ENCODE measurements at places on chromosomes 3 and 15. TPM values are rescaled to one million over a fixed set of nuclear protein-coding genes. Genes with fewer than 3 reads are reported as not detected.

The GUCA1C gene
- total RNA-seq = not detected

The RPL22L1 gene
- total RNA-seq = 97.6 TPM

The DNAH12 gene
- total RNA-seq = 0.29 TPM

The GRAMD1C gene
- 7.7 TPM for total RNA-seq

The SIDT1 gene
- not detected for total RNA-seq

DNA sequence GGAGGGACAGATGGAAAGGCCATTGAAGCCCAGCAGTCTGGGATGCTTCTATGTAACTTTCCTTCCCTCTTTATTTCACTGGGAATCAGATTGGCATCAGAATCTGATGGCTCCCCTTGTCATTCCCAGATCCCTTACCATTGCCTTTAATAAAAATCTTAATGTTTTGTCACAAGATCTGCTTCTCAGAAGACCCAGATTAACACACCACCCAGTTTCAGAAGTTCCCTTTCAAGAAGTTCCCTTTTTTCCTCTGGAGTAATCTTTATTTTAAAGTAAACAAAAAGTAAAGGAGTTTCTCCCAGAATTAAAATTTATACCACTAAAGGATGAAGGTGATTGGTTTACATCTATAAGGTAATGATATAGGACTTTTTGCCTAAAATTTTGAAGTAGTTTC lies 76.4 kb downstream of the UBR1 start:
- no peak overlapping the region for H3K27ac ChIP-seq
- H3K36me3 ChIP-seq = peaks cover 27% of the 10 kb centered on the region
- H3K4me1 ChIP-seq = no peaks in the 10 kb centered on the region

- H3K27me3 ChIP-seq = no peaks in the 10 kb centered on the region
- peaks cover 16% of the 10 kb centered on the region for H3K36me3 ChIP-seq
- H3K27ac ChIP-seq = no peak overlapping the region
- no peak for DNase-seq
- H3K4me1 ChIP-seq = peaks cover 12% of the 10 kb centered on the region
- no peak overlapping the region for H3K4me3 ChIP-seq
Observed at GRCh38 chr15:44716983-44717602, 5.8 kb downstream of the B2M start.

DNA sequence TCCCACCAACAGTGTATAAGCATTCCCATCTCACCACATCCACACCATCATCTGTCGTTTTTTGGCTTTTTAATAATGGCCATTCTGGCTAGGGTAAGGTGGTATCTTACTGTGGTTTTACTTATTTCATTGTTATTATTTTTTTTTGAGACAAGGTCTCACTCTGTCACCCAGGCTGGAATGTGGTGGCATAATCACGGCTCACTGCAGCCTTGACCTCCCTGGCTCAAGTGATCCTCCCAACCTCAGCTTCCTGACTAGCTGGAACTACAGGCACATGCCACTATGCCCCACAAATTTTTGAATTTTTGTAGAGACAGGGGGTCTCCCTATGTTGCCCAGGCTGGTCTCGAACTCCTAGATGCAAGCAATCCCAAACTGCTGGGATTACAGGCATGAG lies 11.0 kb upstream of the CSRNP1 start:
- H3K27me3 ChIP-seq = no peaks in the 10 kb centered on the region
- H3K27ac ChIP-seq = no peak overlapping the region
- H3K4me3 ChIP-seq = no peak overlapping the region
- no peak for DNase-seq
- no peaks in the 10 kb centered on the region for H3K36me3 ChIP-seq

DNA sequence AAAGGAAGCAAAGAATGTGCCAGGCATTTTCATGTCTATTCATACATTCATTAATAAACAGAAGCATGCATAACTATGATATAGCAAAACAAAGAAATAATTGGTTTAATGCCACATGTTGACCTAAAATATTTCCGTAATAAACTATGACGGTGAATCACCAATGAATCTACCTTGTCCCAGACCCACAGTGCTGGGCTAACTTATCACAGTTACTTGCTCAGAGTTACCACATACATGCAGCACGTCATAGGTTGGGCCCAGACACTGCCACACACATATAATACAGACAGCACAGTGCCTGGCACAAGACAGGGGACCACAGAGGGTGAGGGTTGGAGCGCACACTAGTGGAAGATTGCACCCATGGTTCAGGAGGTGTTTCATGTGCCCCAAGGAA lies 86.9 kb downstream of the ATP1B3 start:
- no peak overlapping the region for H3K27ac ChIP-seq
- no peaks in the 10 kb centered on the region for H3K27me3 ChIP-seq
- DNase-seq = no peak
- no peak overlapping the region for H3K4me3 ChIP-seq
- peaks cover 34% of the 10 kb centered on the region for H3K36me3 ChIP-seq

DNA sequence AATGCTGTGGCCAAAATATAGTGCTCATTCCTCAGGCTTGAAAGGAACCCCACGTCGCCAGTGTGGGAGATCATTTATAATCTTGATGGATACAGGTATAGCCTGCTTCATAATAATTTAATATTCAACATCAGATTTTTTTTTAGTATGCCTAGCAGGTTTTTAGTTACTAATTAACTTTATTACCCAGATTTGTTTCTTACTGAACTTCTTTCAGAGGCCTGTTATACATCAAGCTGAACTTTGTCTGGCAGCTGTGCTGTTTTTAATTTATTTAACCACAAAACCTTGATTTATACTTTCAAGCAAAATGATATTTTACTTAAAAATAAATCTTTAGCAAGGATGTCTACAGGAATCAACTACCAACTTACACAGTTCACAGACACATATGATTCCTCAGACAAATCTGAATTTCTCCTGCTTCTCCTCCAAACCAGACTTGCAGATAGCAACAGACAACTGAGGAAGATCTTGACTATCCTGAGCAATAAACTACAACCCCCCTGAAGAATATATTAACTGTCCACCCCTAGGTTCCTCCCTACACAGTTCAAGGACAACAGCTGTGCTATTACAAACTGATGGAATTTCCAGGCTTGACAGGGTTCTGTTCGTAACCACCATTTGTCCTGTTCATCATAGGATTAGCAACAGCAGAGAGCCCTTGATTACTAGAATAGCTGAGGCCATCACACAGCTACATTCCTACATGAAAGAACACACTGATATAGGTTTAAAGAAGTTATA lies 610 bp downstream of the MAP4 start:
- DNase-seq = no peak
- H3K27me3 ChIP-seq = no peaks in the 10 kb centered on the region
- no peak overlapping the region for H3K4me3 ChIP-seq
- H3K36me3 ChIP-seq = peaks cover 3% of the 10 kb centered on the region

DNA sequence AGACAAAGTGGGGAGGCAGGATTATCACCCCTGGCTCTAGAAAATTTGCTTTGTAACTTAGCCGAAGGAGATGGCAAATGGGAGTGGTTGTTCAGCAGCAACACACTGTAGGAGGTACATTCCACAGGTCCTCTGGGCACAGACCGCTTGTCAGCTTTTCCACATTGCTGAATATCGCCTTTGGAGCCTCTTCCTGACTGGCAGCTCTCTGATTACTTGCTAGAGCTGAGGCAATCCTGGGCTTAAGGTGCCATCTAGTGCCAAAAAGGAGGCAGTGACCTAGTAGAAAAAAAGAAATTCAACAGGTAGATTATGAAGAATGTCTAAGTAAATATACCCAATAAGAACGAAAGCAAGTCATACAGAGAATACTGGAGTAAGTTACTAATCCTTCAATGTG lies 13.1 kb upstream of the SCN5A start:
- H3K27me3 ChIP-seq = peaks cover 41% of the 10 kb centered on the region
- no peaks in the 10 kb centered on the region for H3K36me3 ChIP-seq
- H3K4me1 ChIP-seq = peaks cover 9% of the 10 kb centered on the region
- no peak for DNase-seq

- H3K36me3 ChIP-seq = no peaks in the 10 kb centered on the region
- H3K4me3 ChIP-seq = no peak overlapping the region
- DNase-seq = no peak
Observed at GRCh38 chr3:64491843-64492242, 196.0 kb downstream of the ADAMTS9 start.

DNA sequence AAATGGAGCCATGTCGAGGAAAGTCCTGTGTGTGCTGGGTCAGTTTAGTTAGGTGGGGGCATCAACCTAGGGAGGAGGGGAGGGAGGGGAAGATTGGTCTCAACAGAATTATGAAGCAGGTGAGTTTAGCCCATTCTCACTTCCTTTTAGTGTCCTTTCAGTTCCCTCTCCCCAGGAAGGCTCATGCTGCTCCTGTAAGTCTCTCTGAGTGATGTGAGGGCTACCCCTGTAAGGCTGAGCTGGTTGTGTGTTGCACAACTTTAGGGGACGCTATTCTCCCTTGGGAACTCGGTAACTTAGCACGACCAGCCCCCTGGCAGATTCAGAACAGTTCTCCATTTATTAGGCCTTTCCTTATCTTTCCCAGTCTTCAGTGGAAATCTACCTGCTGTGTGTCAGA lies 21.2 kb downstream of the IL5RA start:
- H3K27me3 ChIP-seq = peaks cover 2% of the 10 kb centered on the region
- no peaks in the 10 kb centered on the region for H3K36me3 ChIP-seq
- DNase-seq = no peak
- H3K27ac ChIP-seq = no peak overlapping the region
- no peak overlapping the region for H3K4me3 ChIP-seq
- H3K4me1 ChIP-seq = peaks cover 1% of the 10 kb centered on the region

DNA sequence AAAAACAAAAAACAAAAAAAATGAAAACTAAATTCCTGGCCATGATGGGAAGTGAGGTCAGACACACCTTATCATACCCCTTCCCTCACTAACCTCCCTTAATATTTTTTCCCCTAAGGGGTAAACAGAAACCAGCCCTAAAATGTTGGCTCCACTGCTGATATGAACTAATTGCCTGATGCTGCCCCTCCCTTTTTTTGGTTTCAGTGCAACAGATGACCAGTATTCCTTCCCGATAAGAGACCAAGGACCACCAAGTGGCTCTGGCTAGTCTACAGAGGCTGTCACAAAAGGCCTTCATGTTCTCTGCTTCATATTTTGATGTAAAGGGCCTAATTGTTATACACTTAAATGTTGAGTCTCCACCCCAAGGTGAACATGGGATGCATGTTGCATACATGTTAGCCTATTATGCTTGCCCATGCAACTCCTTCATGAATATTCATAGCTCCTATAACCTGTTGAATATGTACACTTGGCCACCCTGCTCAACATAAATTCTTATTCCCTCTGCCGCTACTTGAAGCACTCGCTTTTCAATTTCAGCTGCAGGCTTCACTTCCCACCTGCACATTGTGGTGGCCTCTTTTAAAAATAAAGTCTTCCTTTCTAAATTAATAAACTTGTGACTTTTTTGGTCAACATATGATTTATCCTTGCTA lies 12.3 kb upstream of the STAC start:
- H3K27me3 ChIP-seq = no peaks in the 10 kb centered on the region
- H3K4me3 ChIP-seq = no peak overlapping the region
- no peak overlapping the region for H3K27ac ChIP-seq
- H3K36me3 ChIP-seq = no peaks in the 10 kb centered on the region

DNA sequence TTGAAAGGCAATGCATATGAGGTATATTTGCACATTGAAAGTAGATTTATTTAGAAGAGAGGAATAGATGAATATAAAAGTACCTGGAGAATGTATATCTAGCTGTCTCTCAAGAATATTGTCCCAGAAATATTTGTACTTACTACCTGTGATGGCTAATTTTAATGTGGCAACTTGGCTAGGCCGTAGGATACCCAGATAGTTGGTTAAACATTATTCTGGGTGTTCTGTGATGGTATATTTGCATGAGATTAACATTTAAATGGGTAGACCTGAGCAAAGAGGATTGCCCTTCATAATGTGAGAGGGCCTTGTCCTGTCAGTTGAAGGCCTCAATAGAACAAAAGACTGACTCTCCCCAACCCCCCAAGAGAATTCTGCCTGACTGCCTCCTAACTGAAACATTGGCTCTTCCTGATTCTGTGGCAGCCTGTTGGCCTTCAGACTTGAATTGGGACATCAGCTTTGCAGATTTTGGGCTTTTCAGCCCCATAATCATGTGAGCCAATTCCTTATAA lies 69.4 kb upstream of the FILIP1L start:
- H3K4me3 ChIP-seq = no peak overlapping the region
- DNase-seq = no peak
- no peaks in the 10 kb centered on the region for H3K27me3 ChIP-seq
- H3K27ac ChIP-seq = no peak overlapping the region
